Urothelium cell line (cell line): ENCODE measurements at places on chromosomes 6 and 20.

- DNase-seq = no peak
Observed at GRCh38 chr20:22908437-22908836, 126.7 kb upstream of the SSTR4 start.

GRCh38 chr6:96537726-96538125 lies 16.1 kb downstream of the UFL1 start:
- DNase-seq = no peak

DNA sequence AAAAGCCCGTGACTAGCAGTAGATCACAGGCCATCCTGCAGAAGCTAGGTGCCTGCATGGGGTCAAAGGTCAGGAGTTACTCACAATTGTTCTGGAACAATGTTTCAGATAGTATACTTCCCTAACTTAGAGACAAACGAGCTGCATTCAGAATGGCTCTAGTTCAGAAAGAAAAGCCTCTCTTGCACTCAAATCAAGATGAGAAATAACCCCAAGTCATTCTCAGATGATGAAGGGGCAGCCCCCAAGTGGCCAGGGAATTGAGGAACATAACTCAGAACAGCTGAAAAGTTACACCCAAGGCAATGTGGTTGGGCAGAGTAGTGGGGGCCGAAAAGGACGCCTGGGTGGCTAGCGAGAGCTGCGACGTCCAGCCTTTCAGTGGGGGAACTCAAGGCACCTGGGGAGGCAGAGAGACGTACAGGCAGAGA lies 27.8 kb downstream of the FYN start:
- DNase-seq = no peak

DNA sequence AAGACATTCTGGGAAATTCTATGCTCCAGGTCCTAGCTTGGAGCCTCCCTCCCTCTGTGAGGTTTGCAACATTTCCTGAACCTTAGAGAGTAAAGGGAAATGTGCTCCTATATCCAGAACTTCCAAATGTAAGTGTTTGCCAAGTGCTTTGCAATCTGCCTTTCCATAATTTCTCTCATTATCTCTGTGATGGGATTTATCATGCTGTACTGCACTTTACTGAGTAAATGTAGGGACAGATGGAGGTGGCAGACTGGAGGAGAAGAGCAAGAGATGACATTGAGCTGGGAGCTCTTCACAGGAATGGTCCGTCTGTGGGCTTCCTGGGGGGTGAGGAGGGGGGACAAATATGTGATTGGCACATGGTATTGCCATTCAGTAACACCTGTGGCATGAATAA lies 184.3 kb downstream of the SOX4 start:
- DNase-seq = no peak

- DNase-seq = no peak
Observed at GRCh38 chr6:119290306-119290705, 59.3 kb downstream of the MAN1A1 start.

- DNase-seq = no peak
Observed at GRCh38 chr6:101662111-101662897, 268.8 kb downstream of the GRIK2 start.
